ENCODE measurements at places on chromosomes 2 and 18.

- DNase-seq: no peak
These were observed 41.9 kb upstream of the SPATS2L start for GRCh38 chr2:200264631-200265030.

- DNase-seq: no peak
These were observed 607.0 kb downstream of the RNF144A start for GRCh38 chr2:7524195-7524594.

- no peak for DNase-seq
These were observed 317.9 kb upstream of the UBE2E3 start for GRCh38 chr2:180662521-180662920.

GRCh38 chr2:74824679-74825078 lies 9.2 kb upstream of the HK2 start:
- DNase-seq: no peak

GRCh38 chr2:235659767-235660322 lies 166.0 kb downstream of the AGAP1 start:
- no peak for DNase-seq

GRCh38 chr2:15728245-15728938 lies 136.7 kb downstream of the DDX1 start:
- DNase-seq: no peak

DNA sequence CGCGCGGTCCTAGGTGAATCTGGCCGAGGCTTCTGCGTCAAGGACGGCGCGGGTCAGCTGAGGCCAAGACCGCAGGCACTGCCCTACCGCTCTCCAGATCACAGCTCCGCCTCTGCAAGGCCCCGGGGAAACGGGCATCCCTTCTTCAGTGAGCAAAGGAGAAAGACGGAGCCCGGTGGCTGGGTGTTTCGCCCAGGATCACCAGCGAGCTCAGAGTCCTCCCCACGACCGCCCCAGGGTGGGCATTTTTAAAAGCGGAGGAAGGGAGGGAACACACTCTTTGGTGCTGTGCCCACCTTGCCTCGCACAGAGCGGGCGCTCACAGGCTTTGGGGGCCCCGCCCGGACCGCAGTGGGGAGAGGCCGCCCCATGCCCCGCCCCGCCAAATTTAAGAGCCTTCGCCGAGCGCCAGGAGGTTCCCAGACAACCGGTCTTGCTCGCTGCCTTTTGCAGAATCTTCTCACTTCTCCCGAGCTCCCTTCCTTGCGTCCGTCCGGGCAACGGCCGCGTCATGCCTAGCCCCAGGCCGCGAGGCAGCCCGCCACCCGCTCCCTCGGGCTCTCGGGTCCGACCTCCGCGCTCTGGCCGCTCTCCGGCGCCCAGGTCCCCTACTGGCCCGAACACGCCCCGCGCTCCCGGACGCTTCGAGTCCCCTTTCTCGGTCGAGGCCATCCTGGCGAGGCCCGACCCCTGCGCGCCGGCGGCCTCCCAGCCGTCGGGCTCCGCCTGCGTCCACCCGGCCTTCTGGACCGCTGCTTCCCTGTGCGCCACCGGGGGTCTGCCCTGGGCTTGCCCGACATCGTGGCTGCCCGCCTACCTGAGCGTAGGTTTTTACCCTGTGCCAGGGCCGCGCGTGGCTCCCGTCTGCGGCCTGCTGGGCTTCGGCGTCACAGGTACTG lies at the start of gene NOTO:
TSS of gene NOTO (plus strand) at position 419 of the 899 bp plus-strand sequence. CDS start at position 512, 93 bp downstream.
- DNase-seq: no peak

GRCh38 chr2:196176142-196176738 lies 4.9 kb upstream of the STK17B start:
- DNase-seq: peak; percentile 75

- no peak for DNase-seq
These were observed 379.1 kb upstream of the ATP5MC3 start for GRCh38 chr2:175560521-175561169.

GRCh38 chr2:216735668-216736067 lies 40.3 kb upstream of the IGFBP5 start:
- DNase-seq: no peak

DNA sequence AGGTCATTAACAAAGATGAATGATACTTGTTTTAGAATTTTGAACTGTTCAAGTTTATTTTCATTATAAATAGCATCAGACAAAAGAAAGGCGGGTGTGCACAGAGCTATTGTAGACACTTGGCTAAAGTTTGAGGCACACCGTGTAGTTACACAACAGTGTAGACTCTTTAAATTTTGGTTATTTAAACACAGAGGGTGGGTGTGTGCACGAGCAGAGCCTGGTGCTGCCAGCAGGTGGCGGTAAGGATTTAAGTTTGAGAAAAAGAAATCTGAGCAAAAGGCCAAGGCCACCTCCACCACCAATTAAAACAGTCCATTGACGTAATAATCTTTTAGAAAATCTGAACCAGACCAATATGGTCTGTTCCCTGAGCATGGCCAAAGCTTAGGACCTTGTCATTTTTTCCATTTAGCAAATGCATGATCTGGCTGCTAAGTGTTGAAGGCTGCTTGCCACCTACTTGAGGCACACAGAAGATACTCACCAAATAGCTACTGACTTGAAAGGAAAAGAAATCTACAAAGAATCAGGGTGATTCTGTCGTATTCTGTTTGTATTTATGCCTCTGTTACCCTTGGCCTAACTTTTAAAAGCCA lies 14.3 kb downstream of the COPS7B start:
- DNase-seq: no peak

- DNase-seq: no peak
These were observed 22.7 kb upstream of the CELF4 start for GRCh38 chr18:37588289-37588688.

DNA sequence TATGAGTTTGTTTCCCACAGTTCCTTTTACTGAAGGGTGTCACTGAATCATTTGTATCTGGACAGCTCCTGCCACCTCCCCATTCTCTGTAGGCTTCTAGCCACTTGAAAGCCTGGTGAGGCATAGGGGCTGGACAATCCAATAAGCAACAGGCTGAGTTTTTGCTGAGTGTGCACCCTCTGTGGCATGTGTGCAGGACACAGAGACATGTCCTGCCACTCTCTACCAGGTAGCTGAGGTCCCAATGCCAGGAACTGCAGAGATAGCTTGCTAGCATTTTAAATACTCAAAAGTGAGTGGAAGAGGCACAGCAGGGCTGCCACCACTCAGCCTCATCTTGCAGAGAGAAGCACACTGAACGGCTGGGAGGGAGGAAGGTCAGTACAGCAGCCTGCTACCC lies 77.2 kb upstream of the TFCP2L1 start:
- no peak for DNase-seq

- no peak for DNase-seq
These were observed 170.4 kb downstream of the NCK2 start for GRCh38 chr2:105915005-105915558.

GRCh38 chr2:20094142-20094755 lies 42.8 kb upstream of the LAPTM4A start:
- no peak for DNase-seq

- no peak for DNase-seq
These were observed 277.7 kb upstream of the MAP2 start for GRCh38 chr2:209145941-209146681.

- no peak for DNase-seq
These were observed 322.3 kb upstream of the VWC2L start for GRCh38 chr2:214088536-214088935.

DNA sequence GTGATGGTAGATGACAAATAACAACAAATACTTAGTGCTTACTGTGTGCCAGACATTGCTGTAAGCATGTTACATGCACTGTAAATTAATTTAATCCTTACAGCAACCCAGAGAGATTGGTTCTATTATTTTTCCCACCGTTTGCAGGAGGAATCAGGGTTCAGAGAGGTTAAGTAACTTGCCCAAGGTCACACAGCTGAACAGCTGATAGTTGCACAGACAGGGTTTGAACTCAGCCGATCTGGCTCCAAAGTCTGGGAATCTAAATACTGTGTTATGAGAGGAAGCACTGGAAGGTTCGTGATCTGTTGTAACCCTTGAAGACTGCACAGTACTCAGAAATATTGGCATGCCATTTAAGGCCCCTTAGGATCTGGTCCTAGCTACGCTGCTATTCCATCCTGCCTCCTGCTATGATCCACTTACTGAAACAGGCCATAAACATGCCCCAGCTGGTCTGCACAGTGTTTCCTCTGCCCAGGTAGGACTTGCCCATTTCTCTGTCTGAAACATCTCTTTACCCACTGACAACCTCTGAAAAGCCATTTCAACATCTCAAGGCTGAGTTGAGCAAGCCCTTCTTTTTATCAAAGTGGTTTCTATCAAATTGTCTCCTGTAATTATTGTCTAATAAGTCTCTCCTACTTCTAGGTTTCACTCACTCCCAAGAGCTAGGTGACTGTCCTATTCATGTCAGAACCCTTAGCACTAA lies 40.4 kb upstream of the MRPL33 start:
- DNase-seq: no peak

DNA sequence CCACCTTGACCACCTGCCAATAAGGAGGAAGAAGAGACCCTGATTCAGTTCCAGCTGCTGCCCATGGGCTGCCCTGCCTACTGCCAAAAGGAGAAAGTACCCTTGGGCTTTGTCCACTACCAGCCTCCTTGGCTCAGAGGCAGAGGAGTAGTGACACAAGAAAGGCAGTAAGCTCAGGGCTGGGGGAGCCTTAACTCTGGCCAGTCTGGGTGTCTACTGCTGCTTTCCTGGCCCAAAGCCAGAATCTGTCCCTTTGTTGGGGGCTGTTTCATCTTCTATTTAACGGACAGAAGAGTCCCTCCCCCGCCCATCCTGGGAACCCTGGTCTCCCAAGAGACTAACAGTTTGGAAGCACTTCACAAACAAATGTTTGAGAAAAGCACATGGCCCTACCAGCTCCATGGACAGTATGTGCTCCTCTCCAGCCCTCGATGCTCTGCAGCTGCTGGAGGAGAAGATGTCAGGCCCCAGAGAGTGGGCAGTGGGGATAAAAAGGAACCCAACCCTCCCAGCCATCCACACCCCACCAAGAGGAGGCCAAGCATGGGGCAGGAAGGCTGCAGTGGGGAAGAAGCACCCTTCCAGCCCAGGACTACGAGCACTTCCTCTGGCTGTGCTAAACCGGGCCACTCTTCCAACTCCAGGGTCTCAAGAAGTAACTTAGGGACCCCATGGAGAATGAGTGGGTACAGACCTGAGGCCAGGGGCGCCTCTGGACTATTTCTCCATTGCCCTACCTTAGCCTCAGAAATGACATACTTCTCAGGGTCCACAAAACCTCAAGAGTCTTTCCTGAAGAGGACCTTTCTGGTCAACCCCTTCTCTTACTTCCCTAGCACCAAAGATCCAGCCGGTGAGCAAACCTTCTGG lies 1.2 kb downstream of the ATG9A start:
- no peak for DNase-seq

DNA sequence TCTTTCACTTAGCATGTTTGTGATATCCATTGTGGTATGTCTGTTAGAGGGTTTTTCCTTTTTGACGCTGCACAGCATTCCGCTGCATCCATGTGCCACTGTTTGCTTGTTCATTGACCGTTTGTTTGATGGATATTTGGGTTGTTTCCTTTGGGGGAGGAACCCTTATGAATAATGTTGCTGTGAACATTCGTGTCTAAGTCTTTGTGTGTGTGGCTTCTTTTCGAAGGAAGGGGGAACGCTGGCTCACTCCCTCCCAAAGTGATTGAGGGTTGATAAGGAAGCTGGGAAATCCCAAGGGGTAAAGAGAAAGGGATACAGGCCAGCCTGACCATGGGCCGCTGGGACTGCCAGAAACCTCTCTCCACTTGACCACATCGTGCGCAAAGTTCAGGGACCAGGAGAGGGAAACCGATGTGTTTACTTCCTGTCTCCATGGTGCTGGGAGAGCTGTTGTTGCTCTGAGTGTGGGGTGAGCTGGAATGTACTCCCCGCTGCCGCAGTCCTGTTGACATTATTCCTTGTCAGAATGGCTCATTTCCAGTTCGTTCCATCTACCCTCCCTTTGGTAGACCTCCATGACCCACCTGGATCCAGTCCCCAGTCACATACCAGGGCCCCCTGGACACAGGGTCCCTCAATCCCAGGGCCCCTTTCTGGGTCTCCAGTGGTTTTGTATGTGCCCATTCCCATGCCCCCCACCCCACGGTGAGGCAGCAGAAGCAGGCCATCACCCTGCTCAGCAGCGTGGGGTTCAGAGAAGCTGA lies 39.6 kb downstream of the HS1BP3 start:
- no peak for DNase-seq
